Stimulated activated CD4-positive, alpha-beta T cell treated with anti-CD3 and anti-CD28 coated beads, TNF-alpha, amount 100 ng/mL, for 1 hour (primary cell): ENCODE measurements at places on chromosomes 16 and 17.

DNA sequence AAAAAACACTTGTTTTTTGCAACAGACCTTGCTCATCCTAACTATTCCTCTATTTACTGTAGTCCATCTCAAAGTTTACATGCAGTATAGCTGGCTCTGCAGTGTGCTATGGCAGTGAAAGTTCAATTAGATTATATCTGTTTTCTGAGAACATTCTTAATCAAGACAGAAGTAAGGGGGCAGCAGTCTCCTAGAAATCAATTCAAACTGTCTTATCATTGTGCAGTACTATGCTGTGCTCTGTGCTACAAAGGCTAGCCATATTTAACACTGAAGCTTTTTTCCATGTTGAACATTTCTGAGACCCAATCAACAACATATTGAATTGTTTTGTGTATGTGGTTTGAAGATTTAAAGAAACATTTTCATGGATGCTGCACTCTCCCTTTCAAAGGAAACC, 11.4 kb downstream of the NETO2 start:
- DNase-seq = no peak

- no peak for DNase-seq
Observed at GRCh38 chr16:65494080-65494479, 372.2 kb upstream of the CDH11 start.

GRCh38 chr16:3638916-3639644, 15.4 kb upstream of the DNASE1 start:
- DNase-seq = no peak

- peak; percentile 27 for DNase-seq
Observed at GRCh38 chr16:89031715-89032659, 55.0 kb upstream of the CBFA2T3 start.

DNA sequence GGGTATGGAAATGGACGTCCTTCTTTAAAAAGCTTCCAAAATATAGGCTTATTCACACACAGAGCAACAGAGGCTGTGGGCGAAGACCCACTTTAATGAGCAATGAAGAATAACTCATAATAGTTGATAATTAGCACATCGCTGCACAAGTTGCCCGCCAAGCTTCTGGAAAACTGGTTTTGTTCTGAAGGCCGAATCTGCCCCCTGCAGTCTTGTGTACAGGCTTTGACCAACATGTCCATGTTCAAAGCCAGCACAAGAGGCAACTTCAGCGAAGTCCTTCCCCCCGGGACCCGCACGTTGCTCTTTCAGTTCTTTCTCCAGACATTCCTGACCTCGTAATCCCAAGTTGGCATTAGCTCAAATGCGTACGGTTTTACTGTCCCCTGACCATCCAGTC, 73.3 kb downstream of the IRX5 start:
- no peak for DNase-seq

GRCh38 chr17:65314212-65314611, 177.0 kb downstream of the RGS9 start:
- DNase-seq = no peak

- no peak for DNase-seq
Observed at GRCh38 chr17:44387804-44388203, 1.6 kb downstream of the ITGA2B start.

DNA sequence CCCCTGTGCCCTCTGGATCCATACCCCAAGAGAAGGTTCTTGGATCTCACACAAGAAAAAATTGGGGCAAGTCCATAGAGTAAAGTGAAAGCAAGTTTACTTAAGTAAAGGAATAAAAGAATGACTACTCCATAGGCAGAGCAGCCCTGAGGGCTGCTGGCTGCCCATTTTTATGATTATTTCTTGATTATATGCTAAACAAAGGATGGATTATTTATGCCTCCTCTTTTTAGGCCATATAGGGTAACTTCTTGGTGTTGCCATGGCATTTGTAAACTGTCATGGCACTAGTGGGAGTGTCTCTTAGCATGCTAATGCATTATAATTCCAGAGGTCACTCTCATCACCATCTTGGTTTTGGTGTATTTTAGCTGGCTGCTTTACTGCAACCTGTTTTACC, 70.8 kb downstream of the NLK start:
- DNase-seq = no peak

- DNase-seq = no peak
Observed at GRCh38 chr16:85195900-85196772, 83.9 kb upstream of the CIBAR2 start.
